ENCODE measurements at places on chromosomes 13 and 19.

DNA sequence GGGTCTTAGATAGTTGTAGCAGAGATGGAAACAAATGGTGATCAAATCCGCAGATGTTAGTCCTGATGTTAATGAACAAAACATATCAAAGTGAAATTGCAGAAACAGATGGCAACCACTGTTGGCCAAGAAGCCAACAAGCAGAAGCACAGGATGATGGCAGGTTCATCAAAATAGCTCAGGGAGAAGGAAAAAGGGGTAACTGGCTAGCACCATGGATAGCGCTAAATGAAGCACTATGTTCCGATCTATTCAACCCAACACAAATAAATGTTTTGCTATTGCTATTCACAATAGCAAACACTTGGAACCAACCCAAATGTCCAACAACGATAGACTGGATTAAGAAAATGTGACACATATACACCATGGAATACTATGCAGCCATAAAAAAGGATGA is 413.7 kb downstream of the FGF14 start:
- no peak for DNase-seq

DNA sequence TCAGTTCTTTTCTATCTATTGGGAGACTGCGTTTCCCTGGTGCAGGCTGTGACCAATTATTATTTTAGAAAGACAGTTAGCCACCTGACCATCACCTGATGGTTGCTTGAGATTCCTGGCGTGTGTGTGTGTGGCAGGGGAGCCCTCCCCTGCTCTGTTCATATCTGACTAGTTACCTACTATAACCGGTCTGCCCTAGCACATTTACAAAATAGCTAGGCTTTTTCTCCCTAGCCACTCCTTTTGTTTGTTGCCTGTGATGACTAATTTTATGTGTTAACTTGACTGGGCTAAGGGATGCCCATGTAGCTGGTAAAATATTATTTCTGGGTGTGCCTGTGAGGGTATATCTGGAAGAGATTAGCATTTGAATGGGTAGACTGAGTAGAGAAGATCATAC is 76.9 kb downstream of the OLFM4 start:
- DNase-seq = no peak

DNA sequence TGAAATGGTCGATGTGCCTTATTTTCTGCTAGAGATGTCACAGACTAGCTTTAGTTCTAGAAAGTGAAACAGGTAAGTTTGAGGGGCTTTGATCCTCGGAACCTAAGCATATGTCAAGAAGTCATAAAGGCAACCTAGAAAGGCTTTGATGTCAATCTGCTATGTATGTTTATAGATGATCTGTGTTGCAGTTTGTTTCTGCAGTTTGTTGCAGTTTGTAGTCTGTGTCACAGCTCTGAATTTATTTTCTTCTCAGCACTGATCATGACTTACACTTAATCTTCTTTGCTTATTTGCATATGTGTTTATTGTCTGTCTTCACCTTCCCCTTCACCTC is 5.9 kb downstream of the LSM14A start:
- no peak for DNase-seq

GRCh38 chr19:45187421-45188100 is 9.0 kb downstream of the BLOC1S3 start:
- no peak for DNase-seq

DNA sequence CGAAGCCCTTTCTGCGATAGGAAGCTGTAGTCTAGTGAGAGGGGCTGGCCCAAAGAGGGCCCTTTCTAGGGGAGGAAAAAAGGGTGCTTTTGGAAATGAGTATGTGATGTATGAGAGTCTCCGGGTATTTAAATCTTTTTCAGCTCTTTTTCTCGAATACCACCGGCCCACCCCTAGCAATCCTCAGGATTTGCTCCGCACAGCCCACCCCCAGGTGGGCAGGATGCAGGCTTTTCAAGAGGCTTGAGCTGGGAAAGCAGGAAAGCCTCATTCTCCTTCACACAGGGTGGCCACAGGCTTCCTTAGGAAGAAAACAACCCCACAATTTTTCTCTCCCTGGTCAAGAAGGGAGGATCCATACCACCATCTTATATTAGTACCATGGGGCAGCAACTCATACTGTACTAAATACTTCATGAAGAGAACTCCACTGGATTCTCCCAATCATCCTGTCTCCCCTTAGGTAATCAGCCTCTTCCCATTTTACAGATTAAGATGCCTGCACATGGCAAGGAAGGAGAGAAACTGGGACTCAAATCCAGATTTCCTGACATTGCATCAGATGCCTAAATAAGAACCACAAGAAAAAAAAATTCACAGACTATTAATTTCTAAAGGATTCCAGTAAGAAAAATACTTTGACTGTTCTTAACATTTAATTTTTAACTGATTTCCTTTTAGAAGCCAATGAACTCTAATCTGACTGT is 84.4 kb downstream of the STK24 start:
- no peak for DNase-seq

Measured in A549 (cell line).